Stimulated activated CD4-positive, alpha-beta T cell treated with anti-CD3 and anti-CD28 coated beads, Interleukin-1b, Interleukin-23, amount 100 ng/mL, for 48 hours (primary cell): ENCODE measurements at places on chromosomes 16 and 17.
A peak's percentile ranks its signal among the peaks of the same experiment; 100 is the strongest.

DNA sequence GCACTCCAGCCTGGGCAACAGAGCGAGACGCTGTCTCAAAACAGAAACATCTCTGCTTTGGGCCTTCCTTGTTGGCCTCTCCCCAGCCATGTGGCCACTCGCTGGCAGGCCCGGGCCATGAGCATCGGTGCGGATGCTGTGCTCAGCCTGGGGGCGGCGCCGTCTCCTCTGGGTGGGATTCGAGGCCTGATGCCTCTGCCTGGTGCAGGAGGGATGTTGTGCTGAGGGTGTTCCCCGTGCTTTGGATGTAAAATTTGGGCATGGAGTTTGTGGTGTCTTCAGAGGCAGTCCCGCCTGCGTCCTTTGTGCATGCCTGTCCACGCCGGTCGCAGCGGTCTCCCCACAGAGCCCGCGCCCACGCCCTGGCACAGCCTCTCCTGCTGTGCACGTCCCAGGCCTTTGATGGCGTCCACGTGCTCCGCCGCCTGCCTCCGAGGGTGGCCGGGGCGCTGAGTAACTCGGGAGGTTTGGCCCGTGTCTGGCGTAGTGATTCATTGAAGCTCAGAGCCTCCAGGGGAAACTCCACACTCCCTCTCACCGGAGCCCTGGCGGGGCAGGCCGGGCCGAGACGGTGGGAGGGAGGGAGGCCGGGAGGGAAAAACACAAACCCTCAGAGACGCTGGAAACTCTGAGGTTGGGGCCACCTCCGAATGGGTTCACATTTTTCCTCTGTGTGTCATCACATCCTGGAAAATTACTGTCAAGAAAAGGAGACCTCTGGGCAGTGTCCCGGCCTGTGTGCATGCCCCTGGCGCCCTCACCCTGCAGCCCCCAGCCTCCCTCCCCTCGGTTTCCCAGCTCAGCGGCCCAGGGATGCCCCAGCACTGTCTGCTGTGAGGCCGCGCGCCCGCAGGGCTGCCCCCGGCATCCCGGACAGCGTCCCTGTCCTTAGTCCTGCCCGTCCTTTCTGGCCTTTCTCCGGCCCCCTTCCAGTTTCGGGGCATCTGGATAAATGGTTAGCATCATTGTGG is 19.0 kb downstream of the CENPX start:
- DNase-seq: peak; percentile 28

DNA sequence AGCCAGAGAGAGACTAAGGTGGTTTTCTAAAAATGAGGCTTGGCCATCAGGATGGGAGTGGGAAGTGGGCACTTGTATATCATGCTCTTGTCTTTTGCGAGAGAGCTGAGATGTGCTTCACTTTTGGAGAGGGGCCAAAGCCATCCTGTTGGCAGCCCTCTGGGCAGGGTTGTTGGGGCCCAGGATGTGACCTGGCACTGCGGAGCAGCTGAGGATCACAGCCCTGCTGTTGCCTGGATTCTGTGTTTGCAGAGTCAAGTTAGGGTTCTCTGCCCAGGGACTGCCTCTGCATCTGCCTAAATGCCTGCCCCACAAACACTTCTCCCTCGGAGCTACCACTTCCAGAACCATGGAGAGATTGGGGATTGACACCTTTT is 71.2 kb downstream of the PLD6 start:
- no peak for DNase-seq

- no peak for DNase-seq
These were observed 28.6 kb downstream of the TRPV3 start for GRCh38 chr17:3528880-3529511.

DNA sequence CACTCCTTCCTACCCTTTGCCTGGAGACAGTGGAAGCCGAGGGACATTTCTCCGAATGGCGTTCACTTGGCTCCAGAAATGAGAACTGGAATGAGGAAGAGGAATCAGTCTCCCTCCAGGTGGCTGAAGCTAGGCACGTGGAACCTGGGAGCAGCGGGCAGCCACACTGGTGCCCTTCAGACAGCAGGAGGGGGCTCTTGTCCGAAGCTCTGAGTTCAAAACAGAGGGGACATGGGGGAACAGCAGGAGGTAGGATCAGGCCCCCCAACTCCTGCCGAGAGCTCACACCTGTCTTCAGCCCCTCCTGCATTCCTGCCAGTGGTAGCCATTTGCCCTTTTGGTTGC is 41.5 kb downstream of the TMEM235 start:
- DNase-seq: no peak

DNA sequence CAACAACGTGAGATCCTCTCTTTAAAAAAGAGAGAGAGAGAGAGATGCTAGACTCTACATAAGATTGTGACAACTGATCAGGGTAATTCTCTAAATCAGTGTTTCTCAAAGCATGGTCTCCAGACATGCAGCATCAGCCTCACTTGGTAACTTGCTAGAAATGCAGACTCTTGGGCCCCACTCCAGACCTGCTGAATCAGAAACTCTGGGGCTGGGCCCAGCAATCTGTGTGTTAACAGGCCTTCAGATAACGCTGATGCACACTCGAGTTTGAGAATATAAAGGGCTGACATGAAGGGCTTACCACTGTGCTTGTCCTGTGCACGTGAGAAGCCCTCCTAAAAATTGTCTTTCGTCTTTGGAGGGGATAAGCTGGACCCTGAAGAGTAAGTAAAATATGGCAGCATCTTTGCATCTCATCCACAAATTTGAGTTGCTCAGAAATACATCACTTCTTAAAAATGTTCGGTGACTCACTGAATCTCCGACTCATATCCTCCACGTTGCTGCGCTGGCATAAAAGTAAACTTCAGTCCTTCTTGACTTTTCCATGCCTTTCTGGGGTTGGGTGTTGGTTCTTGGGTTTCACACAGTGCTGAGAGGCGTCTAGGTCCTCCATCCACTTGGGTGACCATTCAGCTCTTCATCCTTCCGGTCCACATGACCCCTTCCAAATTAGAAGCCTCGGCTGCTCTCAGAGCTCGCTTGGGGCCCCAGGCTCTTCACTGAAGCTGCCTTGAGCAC is 26.1 kb upstream of the KDM8 start:
- peak; percentile 52 for DNase-seq
